Activated gamma-delta T cell (primary cell): ENCODE measurements at places on chromosomes 4 and X.

DNA sequence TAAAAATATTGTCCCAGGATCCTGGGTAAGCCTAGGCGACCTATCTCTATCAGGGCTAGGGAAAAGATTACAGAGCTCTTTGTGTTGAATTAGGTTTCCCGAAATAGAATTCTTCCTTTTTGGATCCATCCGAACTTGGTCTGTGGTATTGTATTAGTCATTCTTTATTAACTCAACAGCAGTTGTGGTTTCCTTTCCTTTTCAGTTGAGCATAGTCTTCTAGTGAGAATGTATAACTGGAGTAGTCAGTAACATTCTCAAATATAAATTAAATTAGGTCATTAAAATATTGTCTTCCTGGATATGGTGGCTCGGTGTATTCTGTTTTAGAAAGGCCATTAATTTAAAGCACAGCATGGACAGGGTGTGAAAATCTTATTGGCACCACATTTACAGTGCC is 520.4 kb downstream of the NLGN4X start:
- no peak for DNase-seq

DNA sequence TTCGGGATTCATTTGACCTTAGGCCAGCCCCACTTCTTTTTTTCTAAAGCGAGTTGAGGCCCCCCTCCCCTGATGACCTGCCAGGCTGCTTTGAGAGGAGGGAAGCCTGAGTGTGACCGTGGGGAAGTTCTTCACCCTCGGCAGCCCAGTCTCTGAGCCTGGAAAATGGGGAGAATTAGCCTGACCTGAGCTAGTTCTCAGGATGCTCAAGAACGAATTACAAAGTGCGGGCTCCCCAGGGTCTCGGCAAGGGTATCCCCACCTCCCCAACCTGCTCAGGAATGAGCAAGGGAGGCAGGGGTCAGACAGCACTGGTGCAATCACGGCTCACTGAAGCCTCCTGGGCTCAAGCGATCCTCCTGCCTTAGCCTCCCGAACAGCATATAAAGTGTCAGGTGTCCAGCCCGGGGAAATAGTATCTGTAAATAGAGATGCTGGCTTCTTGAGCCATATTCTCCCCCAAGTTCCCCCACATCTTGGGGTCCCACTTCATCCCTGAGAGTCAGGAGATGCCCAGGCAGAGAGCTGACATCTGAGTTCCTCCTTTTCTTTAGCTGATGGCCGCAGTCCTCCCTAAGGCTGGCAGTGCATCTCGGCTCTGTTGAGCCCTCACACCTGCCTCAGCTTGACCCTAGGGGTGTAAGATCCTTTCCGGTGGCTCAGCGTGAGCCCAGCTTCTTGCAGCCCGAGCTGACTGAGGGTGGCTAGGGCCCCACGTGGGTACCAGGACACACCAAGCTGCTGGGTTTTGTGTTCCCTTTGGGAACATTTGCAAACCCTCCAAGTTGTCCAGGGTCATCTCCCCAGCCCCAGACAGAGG is 1.6 kb downstream of the DUSP9 start:
- no peak for DNase-seq

- DNase-seq, result no peak
Observed at GRCh38 chr4:15536552-15537499, 67.1 kb downstream of the CC2D2A start.

- DNase-seq, result no peak
Observed at GRCh38 chrX:120752431-120753082, 122.7 kb upstream of the C1GALT1C1 start.

- DNase-seq, result no peak
Observed at GRCh38 chr4:108148316-108148715, 20.4 kb downstream of the LEF1 start.

GRCh38 chr4:169231647-169232262 is 39.0 kb downstream of the SH3RF1 start:
- no peak for DNase-seq

GRCh38 chr4:153126137-153126536 is 78.1 kb upstream of the TRIM2 start:
- DNase-seq, result no peak

GRCh38 chrX:48976086-48976485 is 4.4 kb upstream of the KCND1 start:
- DNase-seq, result no peak

- no peak for DNase-seq
Observed at GRCh38 chr4:165217325-165217724, 10.0 kb downstream of the KLHL2 start.

GRCh38 chrX:101676571-101676970 is 16.9 kb upstream of the ARMCX2 start:
- DNase-seq, result no peak

GRCh38 chr4:71209161-71209560 is 129.7 kb upstream of the SLC4A4 start:
- DNase-seq, result no peak

GRCh38 chr4:15003891-15004738 is 1.8 kb downstream of the CPEB2 start:
- peak; percentile 56 for DNase-seq

DNA sequence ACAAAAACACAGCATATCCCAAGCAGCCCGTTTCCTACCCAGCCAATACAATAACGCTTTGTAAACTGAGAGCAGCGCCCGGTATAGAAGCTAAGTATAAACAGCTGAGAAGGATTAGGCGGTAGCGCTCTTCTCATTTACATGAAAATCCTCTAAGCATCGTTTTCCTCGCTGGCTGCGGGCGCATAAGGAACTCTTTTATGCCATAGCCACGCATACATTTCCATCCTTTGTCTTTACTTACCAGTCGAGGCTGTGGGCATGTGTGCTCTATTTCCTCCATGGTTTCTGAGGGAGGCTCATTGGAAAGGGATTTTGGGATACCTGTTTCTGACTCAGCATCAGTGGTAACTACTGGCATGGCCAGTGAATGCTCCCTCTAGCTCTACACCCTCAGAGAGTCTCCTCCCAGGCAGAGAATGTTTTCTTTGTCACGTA is 383 bp downstream of the PCYT1B start:
- no peak for DNase-seq

DNA sequence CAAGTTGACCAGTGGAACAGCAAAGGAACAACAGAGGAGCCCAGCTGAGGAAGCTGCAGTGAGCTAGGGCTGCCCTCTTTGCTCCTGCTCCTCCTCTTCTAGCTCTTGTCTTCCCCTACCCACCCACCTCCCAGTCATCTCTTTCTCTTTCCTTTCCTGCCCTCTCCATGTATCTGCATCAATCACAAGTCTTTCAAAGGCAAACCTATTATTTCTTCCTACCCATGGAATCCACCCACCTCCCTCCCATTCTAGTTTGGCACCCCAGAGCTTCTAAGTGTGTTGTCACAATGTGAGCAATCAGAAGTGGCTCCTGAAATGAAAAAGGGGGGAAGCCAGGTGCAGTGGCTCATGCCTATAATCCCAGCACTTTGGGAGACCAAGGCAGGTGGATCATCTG is 69.3 kb downstream of the TSC22D3 start:
- DNase-seq, result no peak

DNA sequence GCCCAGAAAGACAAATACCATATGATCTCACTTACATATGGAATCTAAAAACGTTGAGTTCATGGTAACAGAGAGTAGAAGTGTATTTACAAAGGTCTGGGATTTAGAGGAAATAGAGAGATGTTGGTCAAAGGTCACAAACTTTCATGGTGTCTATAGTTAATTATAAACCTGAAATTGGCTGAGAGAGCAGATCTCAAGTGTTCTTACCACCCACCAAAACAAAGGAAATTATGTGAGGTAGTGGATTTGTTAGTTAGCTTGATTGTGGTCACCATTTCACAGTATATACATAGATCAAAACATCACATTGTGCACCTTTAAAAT is 186.8 kb downstream of the NWD2 start:
- DNase-seq, result no peak

DNA sequence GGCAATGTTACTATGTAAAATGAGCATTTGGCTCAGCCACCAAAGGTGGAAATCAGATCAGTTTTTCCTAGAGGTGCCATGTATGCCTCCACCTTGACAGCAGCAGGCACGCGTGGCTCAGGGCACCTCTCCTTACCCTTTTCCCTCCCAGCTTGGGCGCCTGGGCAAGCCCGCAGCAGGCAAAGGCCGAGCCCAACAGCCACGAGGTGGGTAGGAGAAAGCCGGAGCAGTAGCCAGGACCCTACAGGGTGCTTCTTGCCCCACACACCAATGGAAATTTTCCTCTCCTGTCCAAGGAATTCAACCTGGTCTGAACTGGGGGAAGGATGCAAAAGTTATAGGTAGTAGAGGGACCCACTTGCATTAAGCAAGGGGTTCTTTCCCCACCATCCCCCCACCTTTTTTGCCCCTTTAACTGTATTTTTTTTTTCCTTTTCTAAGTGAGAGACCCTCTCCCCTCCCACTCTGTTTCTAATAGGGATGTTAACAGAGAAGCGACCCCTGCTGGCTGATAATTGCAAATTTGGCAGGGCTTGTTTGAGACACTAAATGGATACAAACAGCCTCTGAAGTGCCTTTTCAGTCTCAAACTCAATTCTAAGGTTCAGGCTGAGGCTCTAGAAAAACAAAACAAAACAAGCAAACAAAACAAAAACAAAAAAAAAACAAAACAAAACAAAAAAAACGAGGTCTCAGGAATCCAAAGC is 895.1 kb downstream of the PCDH18 start:
- no peak for DNase-seq

- DNase-seq, result no peak
Observed at GRCh38 chr4:177308847-177309521, 690 bp upstream of the NEIL3 start.

GRCh38 chr4:186726426-186727168 is 2.9 kb upstream of the FAT1 start:
- DNase-seq, result no peak

DNA sequence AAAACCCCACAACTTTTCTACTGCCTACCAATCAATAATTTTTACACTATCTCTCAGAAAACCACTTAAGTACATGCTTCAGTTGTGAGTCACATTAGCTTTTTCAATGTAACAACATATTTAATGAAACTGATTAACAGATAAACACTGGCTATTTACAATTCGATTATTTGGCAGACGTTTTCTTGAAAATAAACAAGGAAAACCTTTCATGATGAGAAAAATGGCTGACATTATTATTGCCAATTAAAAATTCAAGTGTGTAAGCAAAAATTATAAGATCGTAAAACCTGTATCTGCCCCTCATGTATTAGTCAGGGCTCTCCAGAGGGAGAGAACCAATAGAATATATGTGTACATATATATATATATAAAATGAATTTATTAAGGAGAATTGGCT is 1555.5 kb upstream of the IGFBP7 start:
- no peak for DNase-seq

GRCh38 chrX:31225819-31226218 is 154.0 kb upstream of the FTHL17 start:
- no peak for DNase-seq

DNA sequence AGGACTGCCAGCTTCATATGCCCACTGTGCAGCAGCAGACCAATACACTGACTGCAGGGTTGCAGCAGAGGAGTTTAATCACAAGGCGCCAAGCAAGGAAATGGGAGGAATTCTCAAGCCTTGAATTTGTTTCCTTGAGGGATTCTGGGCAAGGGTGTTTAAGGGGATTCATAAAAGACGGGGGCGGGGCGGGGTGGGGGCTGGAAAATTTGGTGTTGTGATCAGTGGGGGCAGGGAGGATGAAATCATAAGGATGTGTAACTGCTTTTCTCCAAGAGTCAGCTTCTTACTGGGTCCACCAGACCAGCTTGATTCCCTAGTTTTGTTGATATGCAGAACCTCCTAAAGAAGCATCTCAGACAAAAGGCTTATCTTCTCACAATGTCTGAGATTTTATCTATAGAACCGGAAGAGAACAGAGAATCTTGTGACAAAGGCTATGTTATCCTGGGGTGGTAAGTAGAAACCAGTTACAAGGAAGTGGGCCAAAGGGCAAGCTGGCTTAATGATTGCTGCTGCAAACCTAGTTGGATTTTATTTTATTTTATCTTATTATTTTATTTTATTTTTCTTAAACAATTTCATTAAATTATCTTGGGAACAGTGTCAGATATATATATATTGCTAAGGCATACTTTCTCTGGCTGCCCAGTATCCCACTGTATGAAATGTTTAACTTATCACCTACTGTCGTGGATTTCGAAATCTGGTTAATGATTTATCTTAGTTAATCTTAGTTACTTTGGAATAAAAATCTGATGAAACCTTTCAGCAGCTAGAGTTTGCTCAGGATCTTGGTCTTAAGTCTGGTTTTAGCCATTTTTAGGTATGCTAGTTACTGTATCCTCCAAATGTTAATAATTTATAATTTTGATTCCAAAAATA is 276.4 kb downstream of the RPA4 start:
- no peak for DNase-seq

GRCh38 chr4:171891038-171891437 is 77.8 kb downstream of the GALNTL6 start:
- DNase-seq, result no peak

GRCh38 chrX:20825984-20826383 is 548.2 kb upstream of the CNKSR2 start:
- DNase-seq, result no peak

GRCh38 chrX:10538831-10539230 is 81.6 kb downstream of the MID1 start:
- no peak for DNase-seq

DNA sequence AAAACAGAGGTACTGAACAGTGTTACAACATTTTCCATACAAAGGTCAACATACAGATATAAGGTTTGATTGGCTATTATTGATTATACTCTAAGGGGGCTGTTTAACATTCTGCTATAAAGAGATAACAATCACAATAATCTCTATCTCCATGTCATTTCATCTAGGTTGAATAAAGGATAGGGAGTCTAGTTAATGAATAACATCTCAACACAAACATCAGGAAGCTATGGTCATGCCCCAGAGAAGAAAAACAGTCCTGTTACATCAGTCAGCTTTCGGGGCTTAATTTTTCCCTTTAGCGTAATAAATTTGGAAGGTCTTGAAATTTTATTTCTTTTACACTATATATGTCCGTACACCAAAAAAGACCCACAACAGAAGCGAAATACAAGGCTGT is 41.5 kb upstream of the DCAF8L2 start:
- no peak for DNase-seq

DNA sequence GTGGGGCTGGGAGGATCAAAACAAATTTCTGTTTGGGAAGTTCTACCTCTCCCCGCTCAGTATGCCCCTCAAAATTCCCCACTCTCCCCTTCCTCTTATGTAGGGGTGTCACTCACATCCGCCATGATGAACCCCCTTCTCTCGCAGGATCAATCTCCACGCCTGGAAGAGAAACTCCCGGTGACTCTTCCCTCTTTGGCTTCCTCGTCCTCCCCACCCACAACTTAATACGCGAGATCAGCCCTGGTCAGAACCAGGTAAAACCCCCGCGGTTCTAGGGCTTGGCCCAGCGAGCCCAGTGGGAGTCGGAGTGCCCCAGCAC is 427 bp downstream of the LAMTOR3 start:
- DNase-seq, result no peak

DNA sequence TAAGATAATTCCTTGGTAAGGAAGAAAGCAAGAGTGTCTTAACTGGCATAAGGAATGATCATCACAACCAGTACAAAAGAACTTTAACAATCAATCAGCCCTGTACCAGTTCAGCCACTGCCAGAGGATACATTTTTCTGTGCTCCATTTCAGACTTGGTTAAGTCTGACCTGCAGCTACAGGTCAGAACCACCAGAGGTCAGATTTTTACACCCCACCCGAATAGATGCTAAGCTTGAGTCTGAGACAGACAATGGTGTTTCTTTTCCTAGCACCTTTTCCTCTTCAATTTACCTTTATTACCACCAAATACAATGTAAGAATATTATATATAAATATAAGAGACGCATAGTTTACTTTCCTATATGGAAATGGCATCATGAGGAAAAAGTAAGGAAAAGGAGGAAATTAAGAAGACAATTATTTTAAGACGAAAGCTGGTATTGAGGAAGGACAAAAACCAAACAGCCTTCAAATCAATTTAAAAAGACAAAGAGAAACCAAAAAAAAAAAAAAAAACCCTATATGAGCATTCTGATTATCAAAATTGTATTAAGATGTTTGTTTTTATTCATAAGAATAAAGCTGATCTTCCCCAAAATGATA is 215.3 kb upstream of the TTC29 start:
- DNase-seq, result no peak
